Lower lobe of right lung (tissue), 2 donors: ENCODE measurements at places on chromosomes 2 and 18. TPM values are rescaled to one million over a fixed set of nuclear protein-coding genes. Genes with fewer than 3 reads are reported as not detected.
A peak's percentile ranks its signal among the peaks of the same experiment; 100 is the strongest.

DNA sequence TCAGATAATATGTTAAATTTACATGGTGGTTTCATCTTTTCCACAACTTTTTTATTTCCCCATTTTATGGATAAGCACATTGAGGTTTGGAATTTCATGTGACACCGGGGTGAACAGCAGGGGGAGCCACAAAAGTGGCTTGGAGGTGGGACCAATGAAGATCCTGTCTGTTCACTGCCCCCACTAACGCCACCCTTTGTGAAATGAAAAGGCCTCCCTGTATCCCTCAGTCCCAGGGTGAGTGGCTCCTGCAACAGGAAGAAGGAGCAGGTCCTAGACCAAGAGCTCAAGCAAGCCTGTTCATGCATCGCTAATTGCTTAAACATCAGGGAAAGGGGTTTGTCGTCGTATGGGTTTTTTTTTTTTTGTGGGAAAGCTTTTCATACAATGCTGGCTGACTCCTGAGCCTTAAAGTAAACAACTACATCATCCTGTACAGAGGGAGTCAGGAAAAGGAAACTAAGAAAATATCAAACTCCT is 267.8 kb upstream of the EPAS1 start:
- DNase-seq = no peak

GRCh38 chr2:168190590-168191336 is 56.6 kb downstream of the STK39 start:
- no peak for DNase-seq

GRCh38 chr2:161422816-161423403 is 6.8 kb downstream of the TBR1 start:
- DNase-seq = no peak

DNA sequence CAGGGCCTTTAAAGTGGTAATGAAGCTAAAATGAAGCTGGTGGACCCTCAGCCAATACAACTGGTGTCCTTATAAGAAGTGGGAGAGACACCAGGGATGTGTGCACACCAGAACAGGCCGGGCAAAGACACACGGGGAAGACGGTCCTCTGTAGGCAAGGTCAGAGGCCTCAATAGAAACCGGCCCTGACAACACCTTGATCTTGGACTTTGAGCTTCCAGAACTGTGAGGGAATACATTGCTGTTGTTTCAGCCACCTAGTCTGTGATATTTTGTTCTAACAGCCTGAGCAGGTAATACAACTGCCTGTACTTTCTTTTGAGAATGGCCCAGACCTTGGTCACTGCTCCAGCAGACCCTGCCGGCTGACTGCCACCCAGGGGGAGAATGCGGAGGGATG is 65.6 kb upstream of the FZD7 start:
- peak; percentile 11 for DNase-seq

DNA sequence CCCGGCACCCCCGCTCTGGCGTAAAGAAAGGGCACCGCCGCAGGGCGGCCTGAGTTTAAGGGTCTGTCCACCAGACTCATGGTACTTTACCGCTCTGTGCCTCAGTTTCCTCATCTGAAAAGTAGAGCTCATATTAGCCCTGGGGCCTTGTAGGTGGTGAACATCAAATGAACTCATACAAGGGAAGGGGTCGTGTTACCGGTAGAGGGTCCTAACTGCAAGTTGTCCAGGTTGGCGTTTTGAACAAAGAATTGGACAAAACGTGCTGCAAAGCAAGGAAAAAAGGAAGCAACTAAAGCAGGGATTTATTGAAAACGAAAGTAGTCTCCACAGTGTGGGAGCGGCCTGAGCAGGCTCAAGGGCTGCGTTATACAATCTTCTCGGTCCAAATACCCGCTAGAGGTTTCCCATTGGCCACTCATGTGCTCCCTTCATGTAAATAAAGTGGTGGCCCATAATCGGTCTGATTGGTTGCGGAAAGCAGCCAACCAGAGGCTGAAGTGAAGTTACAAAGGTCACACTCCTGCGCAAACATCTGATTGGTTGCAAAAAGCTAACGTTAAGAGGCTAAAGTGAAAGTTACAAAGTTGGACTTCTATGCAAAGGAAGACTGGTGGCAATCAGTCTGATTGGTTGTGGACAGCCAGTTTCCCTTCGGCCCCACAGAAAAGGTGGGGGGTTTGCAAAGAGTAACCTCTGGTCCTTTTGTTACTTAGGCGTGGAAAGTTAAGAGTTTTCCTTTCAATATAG is 80.7 kb upstream of the LDLRAD4 start:
- peak; percentile 80 for DNase-seq

GRCh38 chr2:7813541-7814292 is 868.1 kb upstream of the ID2 start:
- no peak for DNase-seq

ANKRD62 gene
- 0.27 TPM for total RNA-seq

ALK gene
- total RNA-seq = 1.1 TPM

ABCG5 gene
- not detected for total RNA-seq

TRPM8 gene
- total RNA-seq = not detected

ECEL1 gene
- total RNA-seq = 1.0 TPM
